ENCODE measurements at places on chromosomes 12 and 14. TPM values are rescaled to one million over a fixed set of nuclear protein-coding genes. Genes with fewer than 3 reads are reported as not detected.

Gene NDRG2
- 14.7 TPM for total RNA-seq

Gene POTEM
- not detected for total RNA-seq

Gene VCPKMT
- total RNA-seq = 3.2 TPM

Gene SRGAP1
- 4.4 TPM for total RNA-seq

Gene MYO1H
- not detected for total RNA-seq

Gene CPM
- 9.4 TPM for total RNA-seq

Gene C12orf50
- not detected for total RNA-seq
